ENCODE measurements at places on chromosomes 11 and 22. TPM values are rescaled to one million over a fixed set of nuclear protein-coding genes. Genes with fewer than 3 reads are reported as not detected.

DNA sequence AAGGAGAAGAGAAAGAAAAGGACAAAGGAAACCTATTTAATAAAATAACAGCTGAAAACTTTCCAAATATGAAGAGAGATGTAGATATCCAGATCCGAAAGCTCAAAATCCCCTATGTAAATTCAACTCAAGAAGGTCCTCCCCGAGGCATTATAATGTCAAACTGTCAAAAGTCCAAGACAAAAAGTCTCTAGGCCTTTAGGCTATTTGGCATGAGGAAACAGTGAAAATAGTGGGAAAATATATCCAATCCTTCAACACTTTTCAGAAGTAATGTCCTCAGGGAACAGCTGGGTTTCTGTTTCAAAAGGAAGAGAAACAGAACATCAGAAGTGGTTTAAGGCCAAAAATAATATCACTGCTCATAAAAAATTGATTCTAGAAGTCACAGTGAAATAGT lies 1.9 kb upstream of the OR52E4 start:
- H3K27ac ChIP-seq, result no peak overlapping the region
- H3K4me1 ChIP-seq, result no peaks in the 10 kb centered on the region
- no peak for DNase-seq
- H3K36me3 ChIP-seq, result no peaks in the 10 kb centered on the region
- no peak overlapping the region for H3K4me3 ChIP-seq

DNA sequence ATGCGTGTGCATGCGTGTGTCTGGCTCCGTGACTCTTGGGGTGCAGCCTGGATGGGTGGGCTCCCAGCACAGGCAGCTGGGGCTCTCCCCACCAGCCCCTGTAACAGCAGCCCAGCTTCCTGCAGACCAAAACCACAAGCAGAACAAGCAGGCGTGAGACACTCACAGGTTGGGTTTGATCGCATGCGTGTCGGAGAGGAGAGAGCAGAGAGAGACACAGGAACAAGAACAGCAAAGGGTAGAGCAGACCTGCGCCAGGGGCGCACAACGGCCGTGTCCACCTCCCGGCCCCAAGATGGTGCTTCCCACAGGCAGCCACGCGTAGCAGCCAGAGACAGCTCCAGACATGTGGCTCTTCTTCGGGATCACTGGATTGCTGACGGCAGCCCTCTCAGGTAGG lies at the start of gene CD6:
TSS of gene CD6 (plus strand) at position 161 of the 400 bp plus-strand sequence. CDS start at position 347, 186 bp downstream.
- peak within 1 kb of the TSS; percentile 53 for H3K4me3 ChIP-seq
- H3K27me3 ChIP-seq, result no peaks in the 10 kb centered on the region
- H3K27ac ChIP-seq, result peak within 1 kb of the TSS; percentile 37
- peaks cover 31% of the 10 kb centered on the region for H3K4me1 ChIP-seq
- H3K36me3 ChIP-seq, result no peaks in the 10 kb centered on the region

DNA sequence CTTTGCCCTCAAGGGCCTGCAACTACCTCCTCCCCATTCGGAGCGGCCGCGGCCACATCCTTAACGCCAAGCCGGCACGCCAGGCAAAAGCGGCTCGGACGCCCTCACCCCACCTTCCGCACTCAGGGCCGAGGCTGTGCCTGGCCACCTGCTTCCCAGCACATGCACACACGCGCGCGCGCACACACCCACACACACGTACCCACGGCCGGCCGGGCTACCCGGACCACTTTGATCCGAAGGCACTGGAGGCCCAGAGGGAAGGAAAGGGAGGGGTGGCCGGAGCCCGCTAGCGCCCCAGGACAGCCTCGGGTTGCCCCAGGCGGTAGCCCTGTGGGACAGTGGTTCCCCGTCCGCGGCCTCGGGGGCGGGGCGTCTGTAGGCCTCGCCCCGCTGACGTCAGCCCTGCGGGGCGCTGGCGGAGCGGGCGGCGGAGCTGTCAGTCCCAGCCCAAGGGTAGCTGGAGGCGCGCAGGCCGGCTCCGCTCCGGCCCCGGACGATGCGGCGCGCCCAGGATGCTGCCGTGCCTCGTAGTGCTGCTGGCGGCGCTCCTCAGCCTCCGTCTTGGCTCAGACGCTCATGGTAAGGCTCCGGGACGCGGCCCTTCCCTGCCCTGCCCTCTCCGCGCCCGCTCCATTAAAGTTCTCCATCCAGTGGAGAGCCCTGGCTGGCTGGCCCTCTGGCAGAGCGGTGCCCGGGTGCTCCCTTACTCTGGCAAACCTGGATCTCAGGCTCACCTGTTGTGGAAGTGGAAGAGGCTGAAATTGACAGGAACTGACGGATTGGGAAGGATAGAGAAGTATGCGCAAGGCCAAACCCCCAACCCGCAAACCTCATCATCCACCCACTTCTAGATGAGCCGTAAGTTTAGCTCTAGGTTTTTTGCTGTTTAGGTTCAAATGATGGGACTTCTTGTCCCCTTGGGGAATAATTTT lies at the start of gene IL10RA:
TSS of gene IL10RA (plus strand) at position 442 of the 935 bp plus-strand sequence. CDS start at position 516, 74 bp downstream.
- peak within 1 kb of the TSS; percentile 96 for H3K27ac ChIP-seq
- H3K27me3 ChIP-seq, result no peaks in the 10 kb centered on the region
- peak within 1 kb of the TSS; percentile 90 for H3K4me3 ChIP-seq
- DNase-seq, result peak; percentile 93

DNA sequence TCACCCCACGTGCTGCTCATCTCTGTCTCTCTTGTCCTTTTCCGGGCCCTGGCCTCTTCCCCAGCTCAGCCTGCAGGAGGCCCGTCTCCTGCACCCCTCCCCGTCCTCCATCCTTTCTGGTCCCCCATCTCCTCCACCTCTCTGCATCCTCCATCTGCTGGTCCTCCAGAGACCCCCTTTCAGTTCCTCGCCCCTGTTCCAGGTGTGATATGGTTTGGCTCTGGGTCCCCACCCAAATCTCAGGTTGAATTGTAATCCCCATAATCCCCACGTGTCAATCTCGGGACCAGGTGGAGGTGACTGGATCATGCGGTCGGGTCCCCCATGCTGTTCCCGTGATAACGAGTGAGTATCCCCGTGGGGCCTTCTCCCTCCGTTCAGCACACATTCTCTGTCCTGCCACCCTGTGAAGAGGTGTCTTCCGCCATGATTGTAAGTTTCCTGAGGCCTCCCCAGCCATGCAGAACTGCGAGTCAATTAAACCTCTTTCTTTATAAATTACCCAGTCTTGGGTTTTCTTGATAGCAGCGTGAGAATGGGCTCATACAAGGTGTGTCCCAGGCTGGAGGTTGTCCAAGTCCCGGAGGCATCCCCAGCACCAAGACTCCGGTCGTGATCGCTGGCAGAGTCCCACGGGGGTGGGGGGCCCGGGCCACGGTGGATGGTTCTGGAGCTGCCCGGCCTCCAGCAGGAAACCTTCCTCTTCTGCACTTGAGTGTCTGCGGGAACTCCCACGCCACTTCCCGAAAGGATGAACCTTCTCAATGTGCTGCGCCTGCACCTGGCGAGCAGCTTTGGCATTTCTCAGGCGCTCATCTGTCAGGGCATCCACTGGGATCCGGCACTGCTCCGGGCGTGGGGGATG lies 29.0 kb upstream of the TOLLIP start:
- no peak for DNase-seq
- peaks cover 18% of the 10 kb centered on the region for H3K4me1 ChIP-seq
- no peak overlapping the region for H3K27ac ChIP-seq
- no peaks in the 10 kb centered on the region for H3K27me3 ChIP-seq

The MIOX gene
- total RNA-seq, result 0.15 TPM

GRCh38 chr11:118287006-118287405 lies 17.5 kb upstream of the CD3E start:
- no peaks in the 10 kb centered on the region for H3K36me3 ChIP-seq
- no peaks in the 10 kb centered on the region for H3K4me1 ChIP-seq
- peaks cover 11% of the 10 kb centered on the region for H3K27me3 ChIP-seq
- no peak overlapping the region for H3K4me3 ChIP-seq
- H3K27ac ChIP-seq, result no peak overlapping the region

DNA sequence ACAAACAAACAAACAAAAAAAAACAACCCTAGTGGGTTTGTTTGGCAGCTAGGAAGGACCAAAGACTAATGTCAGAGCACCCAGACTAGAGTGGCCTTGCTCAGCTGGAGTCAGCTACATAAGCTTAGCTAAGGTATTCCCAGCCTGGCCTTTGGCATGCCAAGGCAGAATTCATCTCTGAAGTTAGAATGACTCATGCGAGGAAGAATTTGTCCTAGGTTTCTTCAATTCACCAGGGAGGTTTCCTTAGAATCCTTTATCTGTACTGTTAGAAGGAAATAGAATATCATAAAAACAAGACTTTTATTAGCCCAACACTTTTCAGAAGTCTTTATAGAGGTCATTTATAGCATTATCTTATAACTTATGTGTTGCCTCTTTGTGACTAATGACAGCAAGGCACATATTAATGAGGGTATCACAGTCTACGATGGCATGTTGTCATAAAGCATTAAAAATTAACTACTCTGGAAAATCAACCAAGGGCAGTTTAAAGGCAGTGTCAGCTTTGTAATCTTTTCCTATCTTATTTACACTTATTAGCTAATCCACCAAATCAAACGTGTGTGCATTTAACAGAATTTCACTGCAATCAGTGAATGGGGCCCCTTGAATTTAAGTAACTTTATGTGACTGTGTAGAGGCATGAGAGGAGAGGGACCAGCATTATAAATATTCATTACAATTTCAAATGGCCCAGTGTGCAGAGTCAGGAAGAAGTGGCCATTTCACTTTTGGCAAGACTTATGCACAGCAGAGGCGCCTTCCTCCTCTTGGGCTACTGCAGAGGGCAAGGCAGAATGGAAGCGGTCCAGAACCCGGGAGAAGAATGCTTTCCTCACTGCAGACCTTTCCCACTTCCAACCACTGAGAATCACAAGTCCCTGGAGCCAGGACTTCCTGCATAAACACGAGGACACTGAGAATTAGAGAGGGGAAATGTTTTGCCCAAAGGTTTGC lies 36.3 kb downstream of the SLC5A1 start:
- no peak overlapping the region for H3K4me3 ChIP-seq
- no peak overlapping the region for H3K27ac ChIP-seq
- peaks cover 13% of the 10 kb centered on the region for H3K27me3 ChIP-seq
- H3K4me1 ChIP-seq, result no peaks in the 10 kb centered on the region
